ENCODE measurements at places on chromosomes 3 and 15.

DNA sequence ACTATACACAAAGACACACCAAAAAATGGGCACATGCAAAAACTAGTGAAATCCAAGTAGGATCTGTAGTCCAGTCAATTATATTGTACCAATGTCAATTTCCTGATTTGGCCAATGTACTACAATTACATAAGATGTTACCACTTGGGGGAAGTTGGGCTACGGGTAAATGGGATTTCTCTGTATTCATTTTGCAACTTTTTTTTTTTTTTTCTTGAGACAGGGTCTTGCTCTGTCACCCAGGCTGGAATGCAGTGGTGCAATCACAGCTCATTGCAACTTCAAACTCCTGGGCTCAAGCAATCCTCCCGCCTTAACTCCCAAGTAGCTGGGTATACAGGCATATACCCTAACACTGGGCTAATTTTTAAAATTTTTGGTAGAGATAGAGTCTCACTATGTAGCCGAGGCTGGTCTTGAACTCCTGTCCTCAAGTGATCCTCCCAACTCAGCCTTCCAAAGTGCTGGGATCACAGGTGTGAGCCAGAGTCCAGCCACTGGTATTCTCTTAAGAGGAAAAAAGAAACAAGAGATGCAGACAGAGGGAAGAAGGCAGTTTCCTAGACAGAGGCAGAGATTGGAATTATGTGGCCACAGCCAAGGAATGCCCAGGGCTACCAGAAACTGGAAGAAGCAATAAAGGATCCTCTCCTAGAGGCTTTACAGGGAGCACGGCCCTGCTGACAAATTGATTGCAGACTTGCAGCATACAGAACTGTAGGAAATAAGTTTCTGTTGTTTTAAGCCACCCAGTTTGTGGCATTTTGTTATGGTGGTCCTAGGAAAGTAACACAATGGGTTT is 33.3 kb downstream of the TFDP2 start:
- DNase-seq: no peak

DNA sequence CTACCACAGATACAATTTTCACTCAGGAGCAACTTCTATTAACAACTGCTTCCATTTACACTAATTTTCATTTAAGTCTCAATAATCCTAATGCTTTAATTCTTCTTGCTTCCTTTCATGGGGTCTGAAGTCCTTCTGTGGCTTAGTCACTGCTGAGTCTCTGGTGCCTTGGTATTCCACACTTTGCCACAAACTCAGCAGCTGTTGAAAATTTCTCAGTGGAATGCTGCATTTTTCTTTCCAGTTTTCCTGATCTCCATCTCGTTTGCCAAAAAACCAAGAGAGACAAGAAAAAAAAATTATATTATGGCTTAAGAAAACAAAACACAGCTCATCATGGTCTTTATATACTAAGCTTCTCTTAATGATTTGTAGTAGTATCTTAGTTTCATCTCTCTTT is 269.2 kb upstream of the AZI2 start:
- no peak for DNase-seq

GRCh38 chr3:8845641-8846040 is 76.2 kb upstream of the OXTR start:
- no peak for DNase-seq

DNA sequence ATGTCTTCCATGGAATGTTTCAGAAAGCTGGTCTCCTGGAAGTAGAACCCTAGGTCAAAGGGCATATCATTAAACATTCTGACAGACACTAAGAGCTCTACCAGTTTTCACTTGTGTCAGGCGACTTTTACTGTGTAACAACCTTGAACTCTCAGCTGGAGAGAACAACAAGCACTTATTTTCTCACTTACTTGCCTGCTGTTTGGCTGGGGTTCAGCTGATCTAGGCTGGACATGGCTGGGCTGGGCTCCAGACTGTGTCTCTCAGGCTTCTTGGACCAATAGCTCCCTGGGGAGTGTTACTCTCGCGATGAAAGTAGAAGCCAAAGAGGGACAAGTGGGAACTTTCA is 527.3 kb downstream of the SHQ1 start:
- DNase-seq: no peak

DNA sequence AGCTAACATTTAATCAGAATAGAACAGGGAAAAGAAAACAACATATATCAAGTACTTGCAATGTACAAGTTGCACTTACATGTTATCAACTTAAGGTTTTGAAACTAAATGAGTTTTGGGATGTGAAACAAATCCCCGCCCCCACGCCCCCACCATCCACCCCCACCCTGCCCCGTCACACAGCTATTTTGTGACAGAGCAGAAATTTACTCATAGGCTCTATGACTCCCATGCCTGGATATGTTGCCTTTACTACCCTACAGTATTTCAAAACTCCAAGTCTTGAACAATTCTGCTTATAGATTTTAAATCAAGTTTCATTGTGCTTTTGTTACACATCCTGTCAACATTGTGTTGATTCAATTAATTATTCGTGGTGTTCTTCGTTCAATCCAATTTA is 18.1 kb upstream of the IL1RAP start:
- no peak for DNase-seq

DNA sequence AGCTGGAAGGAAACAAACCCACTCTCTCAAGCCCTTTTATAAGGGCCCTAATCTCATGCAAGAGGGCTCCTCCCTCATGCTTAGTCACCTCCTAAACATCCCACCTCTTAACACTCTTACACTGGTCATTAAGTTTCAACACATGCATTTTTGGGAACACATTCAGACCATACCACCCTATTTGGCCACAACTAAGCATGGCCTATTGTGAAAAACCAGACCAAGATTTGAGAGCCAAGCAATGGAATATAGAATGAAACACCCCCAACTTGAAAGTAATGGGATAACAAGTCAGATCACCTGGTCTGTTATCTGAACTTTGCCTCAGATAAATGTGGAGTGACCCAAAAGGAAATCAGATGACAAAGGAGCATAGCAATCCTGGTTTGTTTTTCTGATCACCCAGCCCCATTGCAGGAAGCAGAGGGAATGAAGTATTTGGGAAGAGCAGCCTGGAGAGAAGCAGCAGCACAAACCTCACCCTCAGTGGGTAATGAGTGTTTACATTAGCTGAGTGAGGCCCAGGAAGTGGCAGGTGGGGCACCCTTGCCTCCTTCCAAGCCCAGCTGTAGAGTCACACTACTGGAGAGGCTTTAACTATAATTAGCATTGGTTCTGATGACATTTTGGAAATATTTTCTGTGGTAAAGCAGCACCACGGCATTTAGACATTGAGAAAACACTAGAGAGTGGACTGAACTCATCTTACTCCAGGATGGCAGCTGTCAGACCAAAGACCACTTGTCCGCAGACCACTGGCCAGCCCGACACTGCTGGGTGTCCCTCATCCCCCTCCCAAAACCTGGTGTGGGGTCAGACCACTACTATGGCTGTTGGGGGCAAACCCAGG is 48.8 kb upstream of the PRTG start:
- no peak for DNase-seq

GRCh38 chr15:68801572-68802148 is 19.0 kb downstream of the ANP32A start:
- no peak for DNase-seq

DNA sequence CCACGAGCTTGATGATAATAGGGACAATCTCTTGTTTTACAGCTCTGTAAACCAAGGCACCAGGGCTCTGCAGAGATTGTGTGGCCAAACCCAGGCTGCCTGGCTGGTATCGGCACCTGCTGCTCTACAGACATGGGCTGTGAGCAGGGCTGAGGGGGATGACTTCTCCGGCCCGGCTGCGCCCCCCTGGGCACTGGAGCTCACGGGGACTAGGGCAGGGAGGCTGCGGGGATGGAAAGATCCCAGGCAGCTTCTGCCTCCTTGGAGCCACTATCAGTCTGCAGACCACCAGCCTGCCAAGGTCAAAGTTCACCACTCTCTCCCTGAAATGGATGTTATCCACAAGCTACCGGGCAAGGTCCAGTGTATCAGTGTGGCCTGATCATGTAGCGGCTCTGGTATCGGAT is 22.0 kb upstream of the PIGZ start:
- DNase-seq: no peak

DNA sequence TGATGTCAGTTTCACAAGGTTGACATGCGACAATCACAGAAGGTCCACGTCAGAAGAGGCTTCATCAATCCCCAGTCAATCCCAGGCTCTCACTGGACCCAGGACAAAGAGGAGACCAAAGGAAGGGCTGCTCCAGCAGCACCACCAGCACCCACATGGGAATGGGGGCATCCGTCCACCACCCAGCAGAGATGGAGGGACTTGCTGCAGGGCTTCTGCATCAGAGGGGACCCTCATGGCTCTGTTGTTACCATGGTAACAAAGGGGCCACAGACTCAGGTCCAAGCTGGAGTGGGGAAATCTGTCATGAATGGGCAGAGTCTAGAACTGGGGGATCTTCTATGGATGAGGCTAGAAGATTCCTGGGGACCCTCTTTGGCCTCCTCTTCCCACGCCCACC is 13.1 kb downstream of the PLA2G4F start:
- DNase-seq: no peak

GRCh38 chr15:71716990-71717389 is 93.4 kb upstream of the NR2E3 start:
- DNase-seq: no peak

- DNase-seq: no peak
Observed at GRCh38 chr3:30342318-30343060, 263.9 kb upstream of the TGFBR2 start.

Data from stimulated activated CD8-positive, alpha-beta memory T cell treated with anti-CD3 and anti-CD28 coated beads, Interleukin-2, amount 100 ng/mL, for 1 hour (primary cell).